Cardiac muscle cell (in vitro differentiated cells and primary cell): ENCODE measurements at places on chromosomes 2 and 18.

GRCh38 chr18:61791031-61791430 is 101.8 kb downstream of the RNF152 start:
- no peak for DNase-seq

DNA sequence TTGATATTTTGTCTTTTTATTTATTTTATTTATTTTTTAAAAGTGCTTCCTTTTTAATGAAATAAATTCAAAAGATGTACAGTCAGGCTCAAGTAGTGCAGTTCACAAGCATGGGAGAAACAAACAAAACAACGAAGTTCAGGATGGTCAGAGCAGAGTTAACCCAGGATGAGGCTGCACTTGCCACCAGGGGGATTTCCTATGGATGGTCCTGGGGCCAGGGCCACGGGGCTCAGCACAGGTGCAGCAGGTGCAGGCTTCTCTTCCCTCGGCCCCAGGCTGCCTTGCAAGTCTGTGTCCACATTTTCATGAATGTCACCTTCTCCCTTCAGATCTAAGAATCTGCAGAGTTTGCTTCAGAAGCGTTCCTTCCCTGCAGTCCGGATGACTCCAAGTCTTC is 76.5 kb downstream of the CDCA7 start:
- DNase-seq: no peak

- DNase-seq: no peak
Observed at GRCh38 chr2:240106765-240107476, 29.2 kb downstream of the COPS9 start.

- no peak for DNase-seq
Observed at GRCh38 chr18:25594351-25594750, 242.4 kb upstream of the ZNF521 start.

GRCh38 chr18:10417664-10418063 is 36.8 kb upstream of the APCDD1 start:
- no peak for DNase-seq

GRCh38 chr2:106338043-106338442 is 130.2 kb downstream of the RGPD3 start:
- DNase-seq: no peak

GRCh38 chr2:128320906-128321771 is 2.5 kb upstream of the HS6ST1 start:
- no peak for DNase-seq

DNA sequence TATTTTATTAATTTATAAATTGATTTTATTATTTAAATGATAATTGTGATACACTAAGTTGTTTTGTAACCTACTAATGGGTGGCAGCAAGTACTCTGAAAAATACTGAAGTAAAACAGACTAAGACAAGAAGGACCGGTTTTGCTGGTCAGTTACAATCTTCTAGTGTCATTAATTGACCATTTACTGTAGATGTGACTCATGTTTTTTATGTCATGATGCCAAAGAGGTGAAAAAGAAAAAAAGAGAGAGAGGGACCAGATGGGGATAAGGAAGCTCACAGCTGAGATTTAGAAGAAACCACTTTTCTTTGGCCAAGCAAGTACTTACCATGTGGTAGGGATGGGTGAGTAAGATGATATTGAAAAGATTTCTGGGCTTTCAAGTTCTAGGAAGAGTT is 955.8 kb upstream of the LRRTM1 start:
- DNase-seq: no peak
